ENCODE measurements at places on chromosomes 7 and 10.

- DNase-seq = no peak
Measured at GRCh38 chr7:139771001-139771956, 6.5 kb downstream of the HIPK2 start.

GRCh38 chr7:152142976-152143595, 117.6 kb downstream of the GALNT11 start:
- DNase-seq = no peak

GRCh38 chr7:5621776-5622175, 159.7 kb downstream of the RNF216 start:
- no peak for DNase-seq

DNA sequence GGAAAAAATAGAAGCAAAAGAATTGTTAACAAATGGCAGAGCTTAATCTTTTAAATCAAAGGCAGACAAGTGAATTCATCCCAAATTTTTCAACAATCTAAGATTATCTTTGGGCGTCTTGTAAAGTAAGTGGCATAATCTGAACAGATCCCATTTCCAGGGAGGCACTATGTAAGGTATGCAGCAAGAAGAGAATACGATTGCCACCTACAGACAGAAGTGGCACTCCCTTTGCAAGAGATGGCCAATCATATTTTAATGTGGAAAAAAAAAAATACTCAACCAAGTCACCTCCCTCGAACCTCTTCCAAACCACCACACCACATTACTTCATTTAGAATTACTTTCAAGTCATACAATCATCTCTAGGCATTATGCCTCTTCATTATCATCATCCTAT, 4.0 kb downstream of the GFRA1 start:
- no peak for DNase-seq

DNA sequence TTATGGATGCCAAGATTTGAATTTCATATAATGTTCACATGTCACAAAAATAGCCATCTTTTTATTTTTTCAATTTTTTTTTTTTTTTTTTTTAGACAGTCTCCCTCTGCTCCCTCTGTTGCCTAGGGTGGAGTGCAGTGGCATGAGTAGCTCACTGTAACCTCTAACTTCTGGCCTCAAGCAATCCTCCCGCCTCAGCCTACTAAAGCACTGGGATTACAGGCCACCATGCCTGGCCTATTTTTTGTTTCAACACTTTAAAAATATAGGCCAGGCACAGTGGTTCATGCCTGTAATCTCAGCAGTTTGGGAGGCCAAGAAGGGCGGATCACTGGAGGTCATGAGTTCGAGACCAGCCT, 246.3 kb downstream of the SKIDA1 start:
- no peak for DNase-seq

DNA sequence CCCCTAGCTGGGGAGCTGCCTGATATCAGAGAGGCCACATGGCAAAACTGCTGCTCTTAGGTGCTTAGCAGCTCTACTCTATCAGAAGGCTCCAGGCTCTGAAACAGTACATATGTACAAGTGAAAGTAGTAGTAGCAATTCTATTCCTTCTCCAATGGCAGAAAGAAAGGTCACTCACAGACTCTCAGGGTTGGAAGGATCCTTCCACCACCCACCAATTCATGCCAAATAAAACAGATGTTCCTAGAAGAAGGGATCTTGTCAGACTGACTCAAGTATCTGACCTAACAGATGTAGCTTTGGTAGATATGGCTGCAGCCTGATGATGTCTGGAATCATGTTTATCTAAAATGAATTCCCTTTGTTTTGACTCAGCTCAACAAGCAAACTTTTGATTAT, 8.0 kb upstream of the ALDH18A1 start:
- no peak for DNase-seq

DNA sequence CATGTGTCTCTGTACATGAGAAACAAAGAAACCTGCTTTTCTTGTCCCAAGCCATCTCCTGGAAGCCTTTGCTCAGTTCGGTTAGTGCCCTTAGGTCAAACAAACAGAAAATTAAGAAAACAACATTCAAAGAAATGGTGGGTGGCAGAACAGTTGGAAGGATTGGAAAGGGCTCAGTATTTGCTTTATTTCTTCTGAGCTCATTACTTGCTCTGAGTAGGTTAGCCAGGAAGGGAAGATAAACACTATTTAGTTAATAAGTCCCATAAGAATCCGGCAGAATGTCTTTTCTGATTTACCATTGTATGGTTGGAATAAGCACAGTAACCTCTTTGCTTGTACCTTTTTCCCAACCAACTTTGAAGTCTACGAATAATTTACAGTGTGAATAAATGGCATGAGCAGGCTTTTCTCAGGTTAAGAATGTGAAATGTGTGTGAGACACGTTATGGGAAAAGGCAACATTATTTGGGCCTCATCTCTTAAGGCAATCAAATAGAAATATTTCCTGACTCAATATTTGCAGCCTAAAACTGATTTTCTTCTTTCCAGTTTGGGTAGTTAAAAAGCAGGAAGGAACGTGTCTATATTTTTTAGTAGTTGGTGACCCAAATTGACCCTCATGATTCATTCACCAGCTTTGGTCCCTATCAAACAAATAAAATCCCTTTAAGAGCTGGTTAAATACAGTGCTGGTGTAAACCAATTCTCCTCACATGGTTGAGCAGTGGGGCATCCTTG, 158.5 kb downstream of the DKK1 start:
- no peak for DNase-seq

DNA sequence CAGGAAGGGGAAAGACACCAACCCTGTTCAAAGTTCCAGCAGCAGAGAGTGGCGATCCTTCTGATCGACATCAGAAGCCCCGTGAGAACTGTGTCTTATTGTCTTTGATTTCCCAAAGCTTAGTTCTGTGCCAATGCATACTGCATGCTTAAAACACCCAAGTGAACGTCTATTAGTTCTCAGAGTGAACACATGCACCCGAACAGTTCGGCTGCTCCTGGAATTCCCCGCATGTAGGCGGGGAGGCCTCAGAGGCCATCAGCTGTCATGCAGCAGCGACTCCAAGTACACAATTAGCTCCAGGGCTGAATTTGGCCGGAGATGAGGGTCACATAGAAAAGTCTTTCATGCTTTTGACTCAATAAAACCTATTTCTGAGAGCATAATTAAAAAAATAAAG, 276.9 kb downstream of the ZMYND11 start:
- DNase-seq = no peak

DNA sequence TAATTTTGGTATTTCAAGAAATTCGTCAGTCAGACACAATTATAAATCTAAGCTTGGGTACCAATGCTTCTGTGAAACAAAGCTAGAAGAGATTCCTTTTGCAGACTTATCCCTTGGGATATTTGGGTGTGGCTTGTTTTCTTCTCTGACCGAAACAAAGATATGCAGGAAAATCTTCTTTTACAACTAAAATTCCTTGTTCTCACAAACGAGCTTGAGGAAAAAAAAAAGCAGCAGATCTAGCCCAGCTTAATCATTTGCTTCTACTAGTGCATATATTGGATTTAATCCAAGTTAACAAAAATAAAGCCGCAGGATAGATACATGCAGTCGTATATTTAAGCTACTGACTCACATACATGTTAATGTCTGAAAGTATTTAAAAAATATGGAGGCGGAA, 104.2 kb downstream of the PRTFDC1 start:
- DNase-seq = no peak

- DNase-seq = no peak
Measured at GRCh38 chr10:97608991-97609561, 19.6 kb downstream of the C10orf62 start.

DNA sequence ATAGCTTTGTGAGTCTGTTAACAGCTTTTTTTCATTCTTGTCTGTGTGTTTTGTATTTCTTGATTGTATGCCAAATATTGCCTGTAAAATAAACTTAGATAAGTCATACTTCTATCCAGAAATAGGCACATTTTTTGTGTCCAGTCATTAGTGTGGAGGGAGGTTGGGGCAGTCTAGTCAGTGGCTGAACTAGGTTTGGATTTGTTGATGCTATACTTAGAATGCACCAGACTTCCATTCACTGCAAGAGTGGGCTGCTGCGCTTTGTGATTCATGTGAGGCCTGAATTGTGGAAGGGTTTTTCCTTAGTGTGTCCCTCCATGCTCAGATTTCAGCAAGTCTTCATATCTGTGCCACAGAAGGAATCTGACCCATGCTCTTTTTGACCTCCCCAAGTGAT, 50.0 kb downstream of the TRUB1 start:
- no peak for DNase-seq

- DNase-seq = peak; percentile 53
Measured at GRCh38 chr10:87860156-87860795, 3.1 kb downstream of the KLLN start.

DNA sequence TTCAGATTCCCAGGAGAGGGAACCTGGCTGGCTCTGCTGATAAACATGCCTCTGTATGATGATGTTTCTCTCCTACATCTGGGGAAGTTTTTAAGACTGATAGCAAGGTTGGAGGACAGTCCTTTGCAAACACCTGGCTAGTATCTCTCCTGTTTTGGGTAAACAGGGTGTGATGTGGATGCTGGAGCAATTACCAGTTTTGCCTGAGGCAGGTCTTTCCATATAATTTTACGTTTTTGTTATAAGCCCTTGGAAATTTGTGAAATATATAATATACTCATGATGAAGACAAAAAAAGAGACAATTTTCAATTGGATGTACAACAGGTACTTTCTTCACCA, 138.6 kb downstream of the ADAM22 start:
- no peak for DNase-seq

DNA sequence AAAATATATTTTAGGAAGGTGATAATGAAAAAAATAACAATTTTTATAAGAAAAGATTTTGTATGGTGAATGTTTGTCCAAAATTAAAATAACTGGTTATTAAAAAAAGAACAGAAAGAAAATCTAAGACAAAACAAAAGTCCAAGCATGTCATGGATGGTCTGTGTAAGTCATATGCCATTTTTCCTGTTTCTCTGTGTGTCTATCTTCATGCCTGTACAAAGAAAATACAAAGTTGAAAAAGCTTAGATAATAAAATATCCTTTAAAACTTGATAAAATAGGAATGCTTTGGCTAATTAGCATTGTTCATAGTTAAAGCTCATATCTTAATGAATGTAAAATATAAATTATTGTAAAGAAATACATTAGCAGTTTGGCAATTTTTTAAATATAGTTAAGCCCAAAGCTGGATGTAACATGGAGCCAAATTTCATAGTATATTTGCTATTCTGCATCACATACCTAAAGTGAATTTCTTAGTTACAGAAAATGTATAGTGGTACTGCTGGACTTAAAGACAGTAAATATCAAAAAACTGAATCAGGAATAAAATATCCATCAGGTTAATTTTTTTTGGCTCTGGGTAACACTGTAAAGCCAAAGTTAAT, 661.1 kb downstream of the PCDH15 start:
- no peak for DNase-seq

DNA sequence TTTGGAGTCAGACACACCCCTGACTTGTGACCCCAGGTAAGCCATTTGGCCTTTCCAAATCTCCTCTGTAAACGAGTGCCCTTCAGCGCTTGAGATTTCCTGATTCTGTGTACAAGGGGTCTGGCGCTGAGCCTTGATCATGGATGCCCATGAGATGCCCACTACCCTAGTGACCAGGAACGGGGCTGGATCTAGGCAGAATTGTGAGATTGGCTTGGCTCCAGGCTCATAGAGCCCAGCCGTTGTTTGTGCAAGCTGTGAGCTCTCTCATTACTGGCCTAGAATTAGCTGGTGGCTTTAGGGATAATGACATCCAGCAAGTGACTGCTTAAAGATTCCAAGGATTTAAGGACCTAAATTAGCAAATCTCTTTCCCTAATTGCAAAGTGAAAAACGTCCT, 84.9 kb downstream of the CAMK1D start:
- no peak for DNase-seq

GRCh38 chr10:101624526-101625102, 36.5 kb downstream of the DPCD start:
- DNase-seq = no peak

DNA sequence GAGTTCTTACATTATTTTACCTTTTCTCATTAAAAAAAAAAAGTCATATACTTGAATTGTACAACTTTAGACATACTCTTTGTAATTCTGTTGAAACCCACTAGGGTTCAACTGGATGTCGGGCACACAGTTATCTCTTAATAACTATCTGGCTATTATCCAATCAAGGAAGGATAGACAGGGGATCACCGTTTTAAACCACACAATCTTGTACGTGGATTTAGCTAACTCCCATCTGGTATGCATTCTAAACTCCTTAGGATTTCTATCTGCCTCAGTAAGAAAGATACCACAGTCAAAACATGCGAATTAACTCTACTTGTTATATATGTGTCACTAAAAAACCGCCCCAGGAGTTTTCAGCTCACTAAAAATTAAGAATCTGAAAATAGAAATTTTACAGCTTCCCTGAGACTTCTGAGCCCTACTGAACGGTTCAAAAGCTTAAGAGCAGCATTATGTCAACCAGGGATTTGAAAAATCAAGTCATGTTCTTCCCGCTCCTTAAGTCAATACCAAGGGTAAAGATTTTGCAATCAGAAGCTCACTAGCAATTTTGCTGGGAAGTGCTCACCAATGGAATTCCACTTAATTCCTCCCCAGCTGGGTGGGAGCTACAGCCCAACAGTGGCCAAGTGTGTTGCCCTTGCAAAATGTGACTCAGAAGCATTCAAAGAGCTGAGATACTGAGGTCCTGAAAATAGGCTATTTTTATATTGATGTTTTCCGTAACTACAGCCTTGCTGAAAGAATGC, 267.0 kb downstream of the FRMD4A start:
- DNase-seq = no peak

- DNase-seq = no peak
Measured at GRCh38 chr7:90777465-90777864, 181.3 kb downstream of the CDK14 start.

DNA sequence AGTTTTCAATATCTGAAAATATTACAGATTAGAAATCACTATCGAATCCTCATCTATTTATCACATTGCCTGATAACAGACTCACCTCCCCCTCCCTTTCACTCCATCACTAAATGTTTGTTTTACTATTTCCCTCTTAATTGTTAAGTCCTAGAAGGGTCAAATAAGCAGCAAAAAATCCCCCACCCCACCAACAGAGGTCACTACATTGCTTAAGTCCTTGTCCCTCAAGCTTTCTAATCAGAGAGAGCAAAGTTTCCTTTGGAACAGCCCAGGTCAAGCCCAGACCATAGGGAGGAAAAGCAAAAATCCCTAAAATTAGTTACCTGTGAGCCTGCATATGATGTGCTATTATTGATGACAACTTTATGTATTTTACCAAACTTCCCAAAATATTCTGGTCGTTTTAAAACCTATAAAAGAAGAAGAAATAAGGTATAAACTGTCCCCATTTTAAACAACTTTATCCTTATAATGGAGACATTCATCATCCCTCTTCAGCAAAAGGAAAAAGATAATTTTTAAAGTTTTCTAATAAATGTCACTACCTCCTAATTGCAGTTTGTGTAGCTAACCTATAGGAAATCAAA, 95.0 kb downstream of the CNOT4 start:
- peak; percentile 43 for DNase-seq

GRCh38 chr10:12902135-12902572, 99.4 kb downstream of the CCDC3 start:
- peak; percentile 63 for DNase-seq
